C1 segment of cervical spinal cord (tissue), 14 donors: ENCODE measurements at places on chromosomes 4 and X.

GRCh38 chr4:75989846-75990528 is 758 bp downstream of the SDAD1 start:
- no peak for DNase-seq

- no peak for DNase-seq
Measured at GRCh38 chr4:109574931-109575804, 15.1 kb downstream of the MCUB start.

GRCh38 chrX:128650326-128650725 is 598.1 kb upstream of the ACTRT1 start:
- DNase-seq, result no peak

DNA sequence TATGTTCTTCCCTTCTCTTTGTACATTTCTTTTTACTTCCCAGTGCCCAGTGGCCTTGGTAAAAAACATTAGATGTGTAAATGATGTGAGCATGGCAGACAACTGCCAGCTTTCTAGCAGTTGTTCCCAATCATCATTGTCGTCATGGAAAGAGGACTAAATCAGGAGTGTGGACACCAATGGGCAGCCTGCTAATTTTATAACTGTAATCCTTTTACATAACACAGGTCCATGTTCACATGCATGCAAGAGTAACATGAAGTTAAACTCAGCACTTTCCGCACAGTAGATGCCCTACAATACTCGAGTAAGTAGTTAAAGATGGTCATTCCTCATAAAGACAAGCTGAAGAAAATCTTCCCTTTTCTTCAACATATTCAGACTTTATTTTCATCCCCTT is 23.4 kb upstream of the G3BP2 start:
- DNase-seq, result no peak

GRCh38 chrX:45621376-45622041 is 420.8 kb upstream of the DIPK2B start:
- DNase-seq, result no peak

GRCh38 chr4:156832886-156833285 is 138.7 kb downstream of the PDGFC start:
- no peak for DNase-seq

GRCh38 chr4:26802790-26803189 is 57.9 kb upstream of the STIM2 start:
- DNase-seq, result no peak

DNA sequence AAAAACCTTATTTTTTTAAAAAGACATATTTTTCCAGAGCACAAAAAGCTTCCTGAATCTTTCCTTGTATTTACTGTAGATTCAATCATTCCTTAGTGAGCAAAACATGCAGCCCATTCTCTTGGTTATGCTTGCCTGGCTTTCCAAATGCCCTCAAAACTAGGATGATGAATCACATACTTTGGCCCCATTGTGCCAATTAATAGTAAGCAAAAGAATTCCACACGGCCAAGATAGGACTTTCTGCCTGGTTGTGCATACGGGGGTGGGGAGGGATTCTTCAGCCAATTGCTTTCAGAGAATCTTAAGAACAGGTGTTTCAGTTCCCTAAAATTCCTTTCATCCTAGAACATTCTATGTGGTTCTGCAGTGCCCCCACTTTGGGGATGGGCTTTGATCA is 7.0 kb downstream of the RAI2 start:
- no peak for DNase-seq

DNA sequence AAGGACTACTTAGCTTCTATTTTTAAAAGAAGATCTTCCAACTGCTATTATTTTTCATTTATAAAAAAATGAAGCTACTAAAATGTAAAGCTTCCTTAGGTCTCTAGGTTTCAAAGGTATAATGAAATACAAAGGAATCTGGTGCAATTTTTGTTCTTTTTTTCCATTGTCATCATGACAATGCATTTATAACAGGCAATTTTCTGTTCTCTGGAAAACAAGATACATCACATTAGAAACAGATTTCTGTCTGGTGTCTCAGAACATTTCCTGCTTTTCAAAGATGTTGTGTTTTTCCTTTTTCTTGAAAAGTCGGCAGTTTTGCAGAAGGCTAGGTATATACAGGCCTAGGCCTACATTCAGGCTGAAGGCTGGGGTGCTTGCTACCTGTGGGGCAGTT is 63.6 kb upstream of the ATP8A1 start:
- DNase-seq, result no peak

GRCh38 chr4:108035691-108036090 is 46.0 kb downstream of the HADH start:
- no peak for DNase-seq

DNA sequence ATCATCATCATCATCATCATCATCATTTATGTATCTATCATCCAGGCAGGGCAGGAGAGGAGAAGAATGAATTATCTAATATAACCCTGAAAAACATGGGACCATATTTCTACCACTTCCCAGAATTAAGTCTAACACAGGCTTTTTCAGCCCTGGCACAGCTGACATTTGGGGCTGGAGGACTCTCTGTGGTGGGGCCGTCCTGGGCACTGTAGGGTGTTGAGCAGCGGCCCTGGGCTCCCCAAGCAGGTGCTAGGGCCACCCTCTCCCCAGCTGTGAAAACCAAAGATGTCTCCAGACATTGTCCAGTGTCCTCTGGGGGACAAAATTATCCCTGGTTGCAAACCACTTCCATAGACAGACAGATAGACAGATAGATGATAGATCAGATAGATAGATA is 288.4 kb downstream of the CRLF2 start:
- DNase-seq, result no peak

GRCh38 chr4:74615411-74615810 is 170.5 kb downstream of the AREG start:
- no peak for DNase-seq

- no peak for DNase-seq
Measured at GRCh38 chr4:134024251-134024650, 177.3 kb downstream of the PABPC4L start.

- no peak for DNase-seq
Measured at GRCh38 chr4:86586626-86587380, 7.3 kb upstream of the PTPN13 start.

DNA sequence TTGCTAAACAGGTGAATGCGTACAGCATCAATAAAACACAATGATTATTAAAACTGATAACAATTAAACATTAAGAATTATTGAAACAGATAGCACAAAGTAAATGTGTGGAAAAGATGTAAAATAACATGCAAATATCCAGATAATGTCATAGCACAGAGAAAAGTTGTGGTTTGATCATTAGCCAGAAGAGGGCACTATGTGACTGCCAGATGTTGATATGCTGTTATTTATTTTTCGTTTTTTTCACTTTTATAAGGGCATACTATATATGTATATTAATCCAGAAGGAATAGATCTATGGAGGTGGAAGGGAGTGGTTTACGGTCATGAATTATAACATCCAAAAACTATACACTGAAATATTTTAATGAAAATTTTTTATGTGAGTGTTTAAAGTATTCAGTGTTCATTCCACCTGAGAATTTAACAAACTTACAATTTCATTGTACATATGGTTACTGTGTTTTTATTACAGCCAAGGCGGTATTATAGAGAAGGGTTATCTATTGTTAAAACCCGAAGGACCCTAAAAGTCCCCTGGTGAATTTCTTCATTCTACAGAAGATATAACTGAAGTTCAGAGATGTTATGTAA is 211.9 kb upstream of the UGT8 start:
- no peak for DNase-seq

DNA sequence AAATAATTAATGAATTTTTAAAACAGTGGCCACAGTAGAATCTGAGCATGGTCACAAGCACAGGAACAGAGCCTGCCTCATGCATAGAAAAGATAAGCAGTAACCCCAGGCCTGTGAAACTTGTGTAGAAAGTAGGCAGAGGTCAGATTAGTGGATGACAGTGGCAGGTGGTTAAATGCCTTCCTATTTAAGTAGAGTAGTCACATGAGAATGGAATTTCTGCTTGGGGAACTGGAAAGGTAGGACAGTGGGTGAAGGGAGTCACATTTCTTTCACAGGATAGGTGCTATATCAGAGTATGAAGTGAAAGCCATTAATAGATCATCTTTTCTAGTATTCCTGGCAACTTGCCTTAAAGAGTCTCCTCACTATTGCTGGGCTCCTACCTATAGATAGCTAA is 34.9 kb upstream of the ASB12 start:
- DNase-seq, result no peak

DNA sequence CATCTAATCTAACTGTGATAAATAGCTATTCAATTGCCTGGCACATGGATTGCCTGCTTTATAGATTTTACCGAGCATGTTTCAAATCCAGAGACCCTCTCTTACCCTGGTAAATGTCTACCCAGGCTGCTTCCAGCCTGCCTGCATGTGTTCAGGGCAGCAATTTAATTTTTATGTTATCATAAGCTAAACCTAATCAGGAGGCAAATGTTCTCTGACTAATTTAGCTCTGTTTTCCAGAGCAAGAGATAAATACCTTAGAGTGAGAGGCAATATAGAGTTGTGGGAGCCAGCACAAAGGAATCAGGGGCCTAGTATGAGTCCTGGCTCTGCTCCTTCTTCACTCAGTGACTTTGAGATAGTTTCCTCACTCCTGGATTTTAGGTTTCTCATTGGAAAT is 37.7 kb downstream of the PARM1 start:
- no peak for DNase-seq
